ENCODE measurements at places on chromosomes 4 and X. TPM values are rescaled to one million over a fixed set of nuclear protein-coding genes. Genes with fewer than 3 reads are reported as not detected.

GRCh38 chr4:184396570-184397515 is 77.5 kb downstream of the IRF2 start:
- peaks cover 34% of the 10 kb centered on the region for H3K36me3 ChIP-seq
- no peak overlapping the region for H3K4me3 ChIP-seq
- H3K27ac ChIP-seq: no peak overlapping the region
- DNase-seq: no peak
- no peaks in the 10 kb centered on the region for H3K27me3 ChIP-seq
- peaks cover 14% of the 10 kb centered on the region for H3K4me1 ChIP-seq

DNA sequence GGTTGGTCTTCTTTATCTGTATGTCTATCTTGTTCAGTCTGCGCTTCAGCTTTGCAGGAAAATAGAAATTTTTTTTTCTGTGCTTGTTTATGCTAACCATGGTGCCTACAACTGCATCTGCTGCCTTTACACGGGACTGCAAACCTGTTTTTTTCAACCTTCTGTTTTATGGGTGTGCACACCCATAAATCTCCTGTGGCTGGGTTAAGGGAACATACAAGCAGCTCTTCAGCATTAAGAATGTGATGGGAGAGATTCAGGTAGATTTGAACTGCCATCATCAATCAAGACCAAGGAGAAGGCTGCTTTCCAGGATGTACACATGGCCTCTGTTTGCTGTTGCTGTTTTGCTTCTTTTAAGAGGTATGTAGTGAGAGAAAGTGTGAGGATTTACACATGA is 502.9 kb downstream of the ANKRD50 start:
- no peaks in the 10 kb centered on the region for H3K36me3 ChIP-seq
- no peak overlapping the region for H3K27ac ChIP-seq
- DNase-seq: no peak
- H3K27me3 ChIP-seq: no peaks in the 10 kb centered on the region

DNA sequence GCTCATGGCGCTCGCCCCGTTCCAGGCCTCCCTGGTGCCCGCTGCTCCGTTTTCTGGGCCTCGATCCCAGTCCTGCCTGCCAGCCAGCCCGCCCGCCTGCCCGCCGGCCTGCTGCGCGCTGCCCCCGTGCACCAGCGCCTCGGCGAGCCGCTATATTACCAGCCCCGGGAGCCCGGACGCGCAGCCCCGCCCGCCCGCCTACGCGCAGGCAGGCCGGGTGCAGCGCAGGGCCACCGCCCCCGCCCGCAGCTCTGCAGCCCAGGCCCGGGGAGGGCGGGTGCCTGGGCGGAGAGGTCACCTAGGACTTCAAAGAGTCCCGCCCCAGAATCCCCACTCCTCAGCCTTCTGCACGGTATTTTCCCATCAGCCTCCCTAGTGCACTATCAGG is at the start of gene MAOB:
TSS of gene MAOB (minus strand) at position 157 of the 388 bp plus-strand sequence. CDS start at position 6, 151 bp downstream.
- H3K4me1 ChIP-seq: no peaks in the 10 kb centered on the region
- H3K27ac ChIP-seq: no peak within 1 kb of the TSS
- H3K36me3 ChIP-seq: no peaks in the 10 kb centered on the region
- peak; percentile 9 for DNase-seq
- H3K4me3 ChIP-seq: peak within 1 kb of the TSS; percentile 43
- peaks cover 16% of the 10 kb centered on the region for H3K27me3 ChIP-seq

GRCh38 chrX:17680732-17681413 is 56.4 kb upstream of the SCML1 start:
- no peak overlapping the region for H3K27ac ChIP-seq
- H3K4me1 ChIP-seq: peaks cover 9% of the 10 kb centered on the region
- DNase-seq: no peak
- H3K36me3 ChIP-seq: no peaks in the 10 kb centered on the region

DNA sequence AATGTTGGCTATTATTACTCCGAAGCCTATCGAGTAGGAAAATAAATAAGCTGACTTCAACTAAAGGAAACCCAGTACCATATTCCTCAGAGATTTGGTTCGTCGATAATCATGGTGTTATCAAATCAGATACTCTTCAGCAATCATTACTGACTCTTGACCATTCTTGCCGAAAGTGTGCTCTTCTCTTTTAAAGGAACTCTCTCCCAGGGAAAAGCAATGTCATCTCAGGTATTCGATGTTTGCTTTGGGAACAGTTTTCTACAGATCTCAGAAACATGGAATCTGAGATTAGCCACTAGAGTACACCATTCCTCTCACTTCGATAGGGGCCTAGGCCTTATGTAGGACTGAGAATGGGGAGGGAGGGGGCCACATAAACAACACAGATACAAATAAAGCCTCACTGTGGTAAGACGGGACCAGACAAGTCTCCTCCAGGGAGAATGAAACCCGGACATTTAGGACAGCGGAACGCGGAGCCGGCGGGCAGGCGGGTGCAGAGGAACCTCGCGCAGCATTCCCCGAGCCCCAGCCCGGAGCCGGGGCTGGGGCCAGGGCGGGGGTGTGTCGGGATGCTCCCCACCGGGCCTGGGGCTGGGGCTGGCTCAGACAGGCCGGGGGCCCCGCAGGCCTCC is 581 bp downstream of the DNAJB14 start:
- H3K4me3 ChIP-seq: peak overlapping the region; percentile 100
- H3K4me1 ChIP-seq: peaks cover 56% of the 10 kb centered on the region
- H3K27ac ChIP-seq: peak overlapping the region; percentile 98
- peaks cover 9% of the 10 kb centered on the region for H3K36me3 ChIP-seq

The ELMOD2 gene
- 5.2 TPM for polyA plus RNA-seq

The NRK gene
- not detected for polyA plus RNA-seq
